ENCODE measurements at places on chromosomes 5 and 9.

DNA sequence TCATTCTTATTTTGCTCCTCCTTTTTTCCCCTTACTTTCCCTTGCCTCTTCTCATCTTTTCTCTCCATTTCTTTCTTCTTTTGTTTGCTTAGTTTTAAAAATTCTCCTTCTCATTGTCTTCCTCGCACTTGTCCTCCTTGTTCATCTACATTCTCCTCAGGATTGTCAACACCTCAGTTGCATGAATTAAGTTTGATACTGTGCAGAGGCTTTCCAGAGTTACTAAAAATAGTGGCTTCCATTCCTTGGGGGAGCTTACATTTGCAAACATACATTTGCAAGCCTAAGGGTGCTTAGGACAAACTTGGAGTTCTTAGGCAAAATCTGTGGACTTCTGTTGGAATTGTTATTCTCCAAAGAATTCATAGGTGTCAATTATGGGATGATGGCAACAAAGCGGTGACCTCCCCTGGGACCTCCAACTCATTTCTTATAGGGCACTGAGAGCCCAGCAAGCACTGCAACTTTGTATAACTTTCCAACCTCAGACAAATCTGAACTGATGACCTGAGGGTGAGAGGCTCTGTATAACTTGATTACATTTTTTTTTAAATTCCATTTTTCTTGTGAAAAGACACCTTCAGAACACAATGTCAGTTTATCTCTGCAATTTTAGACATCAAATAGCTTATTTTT, 371.4 kb downstream of the TMEM38B start:
- DNase-seq = no peak

DNA sequence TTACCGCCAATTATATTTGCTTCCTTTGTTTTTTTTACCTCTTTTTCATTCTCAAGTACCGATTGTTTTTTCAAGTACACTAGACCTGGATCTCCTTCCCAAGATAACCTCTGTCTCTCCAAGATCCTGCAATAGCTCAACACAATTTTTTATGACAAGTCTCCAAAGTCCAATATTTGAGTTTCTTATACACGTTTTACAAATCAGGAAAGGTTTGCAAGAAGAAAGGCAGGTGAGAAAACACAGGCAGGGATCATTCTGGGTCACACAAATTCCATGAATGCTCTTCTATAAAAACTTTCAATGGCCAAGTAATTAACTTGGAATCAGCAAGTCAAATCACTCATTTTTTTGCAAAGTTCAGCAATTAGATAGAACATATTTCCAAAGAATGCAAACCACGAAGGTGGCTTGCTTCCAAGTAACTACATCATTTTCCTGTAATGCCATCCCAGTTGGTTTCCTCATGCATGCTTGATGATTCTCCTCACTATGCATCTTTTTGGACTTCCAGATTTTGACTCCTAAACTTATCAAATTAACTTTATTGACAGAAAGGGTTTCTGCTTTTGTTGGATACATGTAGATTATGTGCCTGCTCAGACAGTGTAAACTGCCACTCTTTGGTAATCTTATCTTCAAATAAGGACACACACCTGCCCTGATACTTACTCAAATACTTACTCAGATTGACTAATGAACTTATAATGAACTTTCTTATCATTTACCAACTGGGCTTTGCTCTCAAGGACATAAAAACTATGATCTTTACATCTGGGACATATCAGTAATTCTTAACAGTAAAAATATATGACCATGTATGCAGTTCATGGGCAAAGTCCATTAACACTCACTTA, 24.7 kb upstream of the IFNE start:
- no peak for DNase-seq

DNA sequence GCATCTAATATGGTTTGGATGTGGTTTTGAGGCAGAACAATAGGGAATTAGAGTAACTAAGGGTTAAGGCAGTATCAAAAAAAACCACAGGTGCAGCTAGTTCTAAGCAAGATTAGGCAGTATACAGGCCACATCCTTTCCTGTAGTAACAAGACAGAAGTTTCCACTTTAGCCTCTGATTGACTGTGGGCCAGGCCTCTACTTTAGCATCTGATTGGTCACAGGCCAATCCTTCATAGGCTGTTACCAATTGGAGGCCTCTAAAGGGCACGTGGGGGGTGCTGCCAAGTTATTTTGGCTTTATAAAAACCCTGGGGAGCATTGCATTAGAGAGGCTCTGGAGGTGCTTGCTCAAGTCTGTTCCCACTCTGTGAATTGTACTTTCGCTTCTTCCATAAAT, 144.1 kb upstream of the ST8SIA4 start:
- no peak for DNase-seq

GRCh38 chr9:10259668-10260067, 353.1 kb downstream of the PTPRD start:
- no peak for DNase-seq

- DNase-seq = peak; percentile 96
Measured at GRCh38 chr5:14463629-14464028, 118.0 kb upstream of the OTULINL start.

- DNase-seq = no peak
Measured at GRCh38 chr9:128764361-128764760, 7.4 kb downstream of the ZER1 start.

DNA sequence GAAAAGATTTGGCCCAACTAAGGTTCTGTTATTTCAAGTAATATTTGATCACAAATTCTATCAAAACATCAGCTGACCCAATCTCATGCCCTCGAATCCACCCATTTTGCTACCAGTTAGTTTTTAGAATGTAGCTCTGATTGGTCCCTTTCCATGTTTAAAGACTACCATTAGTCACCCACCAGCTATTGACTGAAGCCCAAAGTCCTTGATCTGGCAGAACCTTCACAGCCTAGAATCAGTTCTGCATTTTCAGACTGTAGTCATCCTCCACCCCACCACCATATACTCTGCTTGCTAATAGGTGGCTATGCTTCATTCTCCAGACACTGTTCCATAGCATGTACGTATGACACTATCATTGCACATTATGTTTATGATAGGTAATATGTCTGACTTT, 182.2 kb upstream of the TARS1 start:
- DNase-seq = no peak

DNA sequence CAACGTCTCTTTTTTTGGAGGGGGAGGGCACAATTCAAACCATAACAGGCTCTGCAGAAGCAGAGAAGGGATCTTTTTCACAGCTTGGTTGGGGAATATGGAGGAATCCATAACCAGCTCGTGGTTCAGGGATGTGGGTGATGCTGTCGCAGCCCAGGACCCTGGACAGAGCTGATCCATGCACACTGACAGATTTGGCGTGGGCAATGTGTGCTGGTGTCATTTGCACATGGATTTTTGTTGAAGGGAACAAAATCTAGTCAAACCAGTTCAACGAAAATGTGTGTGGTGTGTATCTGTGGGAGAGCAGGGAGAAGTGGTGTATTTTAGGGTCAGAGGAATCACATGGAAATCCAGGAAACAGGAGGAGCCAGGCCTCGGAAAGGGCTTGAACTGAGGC, 4.2 kb downstream of the DOCK2 start:
- DNase-seq = no peak

- DNase-seq = no peak
Measured at GRCh38 chr9:136764301-136764891, at the start of gene LCN15. Gene LCN15 (minus strand): TSS chr9:136764518. CDS start chr9:136764488, 30 bp downstream.

- DNase-seq = no peak
Measured at GRCh38 chr9:72476617-72477437, 44.6 kb upstream of the TMC1 start.

GRCh38 chr5:134248256-134248655, 22.4 kb upstream of the PPP2CA start:
- no peak for DNase-seq

DNA sequence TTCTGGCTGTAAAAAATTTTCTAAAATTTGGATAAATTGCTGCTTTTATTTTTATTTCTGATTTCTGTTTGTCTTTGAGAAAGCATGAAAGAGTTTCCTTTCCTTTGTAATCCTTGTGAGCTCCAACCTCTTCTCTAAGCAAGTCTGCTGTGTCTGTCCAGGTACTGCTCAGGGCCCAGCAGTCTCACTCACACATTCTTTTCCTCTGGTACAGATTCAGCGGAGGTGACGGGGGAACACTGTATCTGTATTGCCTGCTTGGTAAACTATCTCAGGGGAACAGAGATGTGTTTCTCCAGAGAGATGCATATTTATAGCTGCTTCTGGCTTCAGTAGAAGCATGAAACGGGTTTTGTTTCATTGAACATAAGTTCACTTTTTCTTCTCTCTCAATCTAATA, 60.5 kb downstream of the NUP214 start:
- no peak for DNase-seq

GRCh38 chr5:8417316-8418048, 548.5 kb downstream of the MTRR start:
- no peak for DNase-seq

DNA sequence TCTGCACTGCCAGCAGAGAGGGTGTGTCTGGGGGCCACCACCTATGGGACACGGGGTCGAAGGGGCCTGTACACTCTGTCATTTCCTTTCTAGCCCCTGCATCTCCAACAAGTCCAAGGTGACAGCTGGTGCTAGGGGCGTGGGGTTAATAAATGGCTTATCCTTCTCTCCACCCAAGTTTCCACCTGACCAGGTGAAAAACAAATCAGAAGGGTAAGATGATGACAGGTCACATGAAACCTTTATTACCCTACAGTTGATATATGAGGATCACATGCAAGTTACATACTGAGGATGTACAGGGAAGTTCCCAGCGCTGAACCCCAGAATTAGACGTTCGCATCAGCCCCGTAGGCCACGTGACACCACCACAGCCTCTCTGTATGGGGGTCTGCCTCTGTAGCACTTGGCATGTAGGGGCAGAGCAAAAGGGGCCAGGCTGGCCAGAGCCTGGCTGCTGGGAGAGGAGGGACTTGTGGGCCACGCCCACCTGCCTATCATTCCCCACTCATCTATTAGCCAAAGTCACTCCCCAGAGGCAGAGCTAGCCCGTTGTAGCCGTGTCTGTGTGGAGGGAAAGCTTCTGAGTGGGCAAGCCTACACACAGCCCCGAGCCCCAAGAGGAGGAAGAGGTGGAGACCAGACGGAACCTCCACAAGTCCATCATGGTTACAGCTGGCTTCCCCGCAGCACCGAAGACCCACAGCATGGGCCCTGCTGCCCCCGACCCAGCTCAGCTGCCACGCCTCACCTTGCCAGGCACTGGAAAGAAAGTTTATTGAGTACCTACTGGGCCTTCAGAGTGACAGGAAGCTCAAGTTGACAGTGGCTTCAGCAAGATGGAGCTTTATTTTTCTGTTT, 2.2 kb downstream of the TMEM141 start:
- DNase-seq = no peak

GRCh38 chr5:127892467-127893207, 189.4 kb downstream of the CCDC192 start:
- DNase-seq = no peak

All from CMK (cell line).